Midbrain (tissue), 1 donor: ENCODE measurements at places on chromosomes 5 and 9.

- peak; percentile 33 for DNase-seq
Observed at GRCh38 chr5:50667023-50667652, 701 bp downstream of the PARP8 start.

DNA sequence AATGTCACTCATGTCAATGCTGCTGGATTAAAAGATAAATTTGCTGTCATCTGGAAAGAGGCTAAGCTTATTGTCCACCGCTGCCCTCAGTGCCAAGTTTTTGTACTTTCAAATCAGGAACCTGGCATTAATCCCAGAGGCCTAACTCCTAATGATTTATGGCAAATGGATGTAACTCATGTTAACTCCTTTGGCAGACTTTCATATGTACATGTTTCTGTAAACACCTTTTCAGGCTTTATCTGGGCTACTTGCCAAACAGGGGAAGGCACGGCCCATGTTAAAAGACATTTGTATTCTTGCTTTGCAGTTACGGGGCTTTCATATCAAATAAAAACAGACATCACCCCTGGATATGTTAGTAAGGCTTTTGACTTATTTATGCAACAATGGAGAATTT lies 608.0 kb upstream of the ACO1 start:
- DNase-seq = no peak

- no peak for DNase-seq
Observed at GRCh38 chr5:55570026-55570425, 35.3 kb upstream of the PLPP1 start.

- no peak for DNase-seq
Observed at GRCh38 chr9:28976684-28977083, 1403.4 kb upstream of the C9orf72 start.

GRCh38 chr9:6938447-6938846 lies 180.7 kb downstream of the KDM4C start:
- no peak for DNase-seq
